Stimulated activated CD8-positive, alpha-beta memory T cell treated with anti-CD3 and anti-CD28 coated beads, Interleukin-2, amount 100 ng/mL, for 48 hours (primary cell): ENCODE measurements at places on chromosomes 6 and 20.

DNA sequence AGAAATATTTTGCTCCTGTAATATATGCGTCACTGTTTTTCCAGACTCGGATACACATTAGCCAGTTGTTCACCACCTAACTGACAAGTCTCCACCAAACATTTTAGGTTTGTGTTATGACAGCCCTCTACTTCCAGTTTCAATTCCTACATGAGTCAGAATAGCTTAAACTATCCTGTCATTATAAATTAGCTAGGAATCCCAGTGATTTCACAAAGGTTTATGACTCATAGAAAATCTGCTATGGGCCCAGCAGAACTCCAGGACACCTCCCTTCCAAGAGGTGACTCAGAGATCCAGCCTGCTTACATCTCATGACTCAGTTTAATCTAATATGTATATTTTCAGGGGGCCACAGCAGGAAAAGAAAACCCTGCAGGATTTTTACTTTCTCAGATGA lies 17.4 kb upstream of the PLCB4 start:
- DNase-seq, result no peak

- DNase-seq, result no peak
Observed at GRCh38 chr6:138422861-138423260, 18.8 kb downstream of the HEBP2 start.

- DNase-seq, result no peak
Observed at GRCh38 chr20:63015662-63016361, 9.0 kb upstream of the BHLHE23 start.

DNA sequence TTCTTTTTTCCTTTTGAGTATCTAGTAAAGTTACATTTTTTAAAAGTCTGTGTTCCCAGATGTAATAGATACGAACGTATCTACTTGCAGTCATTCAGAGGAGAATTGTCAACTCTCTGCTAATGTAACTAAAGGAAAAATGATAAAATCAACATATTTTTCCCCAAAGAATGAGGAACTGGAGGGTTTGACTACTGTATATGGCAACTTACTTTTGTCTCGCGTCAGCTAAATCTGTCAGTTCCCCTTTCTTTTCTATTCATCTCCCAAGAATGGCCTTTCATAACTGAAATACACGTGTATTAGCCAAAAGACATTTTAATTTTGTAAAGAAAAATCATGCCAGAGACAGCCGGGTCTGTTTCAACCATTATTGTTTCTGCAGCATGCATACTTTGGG lies 5.4 kb downstream of the EYA2 start:
- no peak for DNase-seq
